Glutamatergic neuron (in vitro differentiated cells): ENCODE measurements at places on chromosomes 5 and 9. TPM values are rescaled to one million over a fixed set of nuclear protein-coding genes. Genes with fewer than 3 reads are reported as not detected.

The SLC6A3 gene
- 22.4 TPM for total RNA-seq

DNA sequence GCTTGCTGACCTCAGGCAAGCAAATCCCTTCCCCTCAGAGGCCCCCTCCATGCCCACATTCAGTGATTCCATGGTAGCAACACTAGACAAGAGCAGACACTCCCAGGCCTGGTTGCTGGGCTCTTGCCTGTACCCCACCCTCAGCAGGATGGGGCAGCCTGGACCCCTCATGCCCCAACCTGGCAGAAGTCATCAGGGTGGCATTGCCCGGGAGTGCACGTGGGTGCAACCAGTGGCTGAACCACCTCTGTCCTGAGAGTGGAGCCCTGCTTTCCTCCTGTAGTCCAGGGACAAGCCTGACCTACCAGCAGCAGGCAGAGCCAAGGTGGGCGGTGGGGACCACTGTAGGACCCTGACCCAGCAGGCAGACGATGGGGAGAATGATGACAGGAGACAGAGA, 65.8 kb upstream of the TBC1D2 start:
- no peak overlapping the region for H3K27ac ChIP-seq
- DNase-seq, result no peak
- peaks cover 30% of the 10 kb centered on the region for H3K27me3 ChIP-seq
- no peaks in the 10 kb centered on the region for H3K36me3 ChIP-seq
- H3K4me1 ChIP-seq, result peaks cover 37% of the 10 kb centered on the region

The SPATA31C1 gene
- total RNA-seq, result not detected

The UBAC1 gene
- total RNA-seq, result 48.4 TPM

DNA sequence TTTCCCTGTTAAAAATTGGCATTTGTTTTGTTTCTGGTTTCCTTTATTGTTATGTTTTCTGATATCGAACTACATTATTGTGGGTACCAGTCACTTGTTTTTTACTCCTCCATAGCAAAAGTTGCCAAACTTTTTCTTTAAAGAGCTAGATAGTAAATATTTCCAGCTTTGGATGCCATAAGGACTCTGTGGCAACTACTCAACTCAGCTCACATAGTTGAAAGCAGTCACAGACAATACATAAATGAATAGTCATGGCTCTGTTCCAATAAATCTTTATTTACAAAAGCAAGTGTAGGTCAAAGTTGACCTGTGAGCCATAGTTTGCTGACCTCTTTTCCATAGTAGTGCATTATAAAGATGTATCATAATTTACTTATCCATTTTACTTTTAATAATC, 305.0 kb downstream of the RASEF start:
- H3K4me1 ChIP-seq, result peaks cover 14% of the 10 kb centered on the region
- no peak for DNase-seq
- peaks cover 6% of the 10 kb centered on the region for H3K27me3 ChIP-seq
- H3K4me3 ChIP-seq, result no peak overlapping the region
- H3K27ac ChIP-seq, result no peak overlapping the region

DNA sequence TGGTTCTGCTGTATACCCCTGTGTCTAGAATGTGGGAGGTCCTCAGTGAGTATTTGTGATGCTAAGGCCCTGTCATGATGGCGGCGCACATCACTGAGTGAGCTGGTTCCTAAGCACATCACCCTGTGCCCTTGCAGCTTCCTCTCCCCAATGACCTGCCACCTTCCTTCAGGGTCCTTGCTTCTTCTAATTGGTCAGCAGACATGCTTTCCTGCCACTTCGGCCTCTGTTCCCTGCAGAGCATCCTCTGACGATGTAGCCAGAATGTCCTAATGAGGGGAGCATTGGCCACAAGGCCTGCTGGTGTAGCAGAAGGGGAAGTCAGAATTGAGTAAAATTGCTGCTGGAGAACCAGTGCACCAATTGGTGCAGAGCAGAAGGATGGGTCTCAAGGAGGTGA, 31.1 kb upstream of the ANGPTL2 start:
- no peak overlapping the region for H3K4me3 ChIP-seq
- H3K4me1 ChIP-seq, result peaks cover 8% of the 10 kb centered on the region
- no peak overlapping the region for H3K27ac ChIP-seq
- H3K36me3 ChIP-seq, result no peaks in the 10 kb centered on the region

DNA sequence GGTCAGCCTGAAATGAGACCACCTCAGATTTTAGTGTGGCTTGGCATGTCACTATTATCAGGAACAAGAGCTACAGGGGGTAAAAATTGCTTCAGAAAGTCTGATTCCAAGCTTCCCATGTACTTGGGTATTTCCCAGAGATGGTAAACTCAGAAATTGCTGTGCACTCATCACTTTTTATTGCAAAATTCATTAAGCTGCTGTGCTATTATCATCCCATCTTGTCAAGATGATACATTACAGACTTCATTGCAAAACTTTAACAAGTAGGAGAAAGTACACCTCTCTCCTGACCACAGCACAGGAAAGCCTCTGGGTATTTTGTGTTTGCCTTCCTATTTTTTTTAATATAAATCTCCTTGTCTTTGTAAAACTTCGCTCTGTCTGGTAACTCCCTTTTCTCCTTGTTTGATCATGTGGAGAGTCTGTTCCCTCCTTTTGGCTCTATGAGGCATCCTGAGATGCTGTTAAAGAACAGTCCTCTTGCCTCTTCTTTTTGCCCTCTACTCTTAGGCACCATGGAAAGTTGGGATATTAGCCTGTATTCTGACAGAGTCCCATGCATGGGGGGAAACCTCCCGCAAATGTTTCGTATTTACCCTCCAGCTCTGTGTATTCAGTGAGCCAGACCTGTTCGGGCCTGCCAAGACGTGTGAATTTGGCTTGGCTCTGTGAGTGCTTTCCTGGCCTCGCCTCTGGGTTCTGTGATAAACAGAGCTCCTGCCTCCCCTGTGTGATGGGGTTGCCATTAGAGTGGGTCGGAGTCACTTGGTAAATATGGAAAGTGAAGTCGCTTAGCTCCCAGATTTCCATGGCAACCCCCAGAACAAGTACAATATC, 260.7 kb downstream of the NR3C1 start:
- H3K36me3 ChIP-seq, result no peaks in the 10 kb centered on the region
- no peak for DNase-seq
- H3K4me1 ChIP-seq, result peaks cover 3% of the 10 kb centered on the region
- H3K4me3 ChIP-seq, result no peak overlapping the region
- H3K27me3 ChIP-seq, result no peaks in the 10 kb centered on the region

DNA sequence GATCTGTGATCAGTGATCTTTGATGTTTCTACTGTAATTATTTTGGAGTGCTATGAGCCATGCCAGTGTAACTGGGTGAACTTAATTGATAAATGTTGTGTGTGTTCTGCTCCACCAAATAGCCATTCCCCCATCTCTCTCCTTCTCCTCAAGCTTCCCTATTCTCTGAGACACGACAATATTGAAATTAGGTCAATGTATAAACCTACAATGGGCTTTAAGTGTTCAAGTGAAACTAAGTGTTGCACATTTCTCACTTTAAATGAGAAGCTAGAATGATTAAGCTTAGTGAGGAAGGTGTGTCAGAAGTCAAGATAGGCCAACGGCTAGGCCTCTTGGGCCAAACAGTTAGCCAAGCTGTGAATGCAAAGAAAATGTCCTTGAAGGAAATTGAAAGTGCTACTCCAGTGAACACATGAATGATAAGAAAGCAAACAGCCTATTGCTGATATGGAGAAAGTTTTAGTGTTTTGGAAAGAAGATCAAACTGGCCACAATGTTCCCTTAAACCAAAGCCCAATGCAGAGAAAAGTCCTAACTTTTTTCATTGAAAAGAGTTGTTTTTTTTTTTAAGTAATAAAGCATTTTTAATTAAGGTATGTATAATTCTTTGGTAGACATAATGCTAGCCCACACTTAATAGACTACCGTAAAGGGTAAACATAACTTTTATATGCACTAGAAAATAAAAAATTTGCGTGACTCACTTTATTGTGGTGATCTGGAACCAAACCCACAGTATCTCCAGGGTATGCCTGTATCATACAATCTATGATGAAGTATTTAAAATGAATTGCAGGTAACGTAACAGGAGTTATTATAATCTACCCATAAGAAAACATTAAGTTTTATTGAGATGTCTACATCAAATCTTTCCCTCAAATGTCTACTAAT, 42.5 kb upstream of the ALDH1A1 start:
- no peak overlapping the region for H3K27ac ChIP-seq
- no peaks in the 10 kb centered on the region for H3K36me3 ChIP-seq
- H3K27me3 ChIP-seq, result no peaks in the 10 kb centered on the region
- H3K4me3 ChIP-seq, result no peak overlapping the region
- H3K4me1 ChIP-seq, result no peaks in the 10 kb centered on the region

DNA sequence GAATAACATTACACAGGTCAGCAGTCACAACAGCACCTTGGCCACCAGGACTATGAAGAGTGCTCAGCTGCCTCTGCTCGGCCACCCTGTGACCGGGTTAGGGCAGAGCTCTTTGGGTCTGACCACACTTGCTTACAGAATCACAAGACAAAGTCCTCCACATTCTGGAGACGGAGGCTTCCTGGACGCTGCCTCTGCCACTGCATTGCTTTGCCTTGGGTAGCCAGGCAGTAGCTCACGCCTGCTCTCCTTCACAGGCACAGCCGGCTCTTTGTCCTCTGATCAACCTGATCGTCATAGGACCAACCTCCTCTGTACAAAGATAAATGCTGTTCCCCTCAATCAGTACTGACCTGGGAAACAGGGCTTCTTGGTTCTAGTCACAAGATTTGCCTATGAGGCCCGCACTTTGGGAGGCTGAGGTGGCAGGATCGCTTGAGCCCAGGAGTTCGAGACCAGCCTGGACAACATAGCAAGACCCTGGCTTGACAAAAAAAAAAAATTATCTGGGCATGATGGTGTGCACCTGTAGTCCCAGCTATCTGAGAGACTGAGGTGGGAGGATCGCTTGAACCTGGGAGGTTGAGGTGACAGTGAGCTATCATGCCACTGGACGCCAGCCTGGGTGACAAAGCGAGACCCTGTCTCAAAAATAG, 128.4 kb upstream of the IER5L start:
- peaks cover 5% of the 10 kb centered on the region for H3K27me3 ChIP-seq
- DNase-seq, result no peak
- no peak overlapping the region for H3K27ac ChIP-seq
- H3K4me3 ChIP-seq, result no peak overlapping the region

- no peaks in the 10 kb centered on the region for H3K4me1 ChIP-seq
- H3K36me3 ChIP-seq, result no peaks in the 10 kb centered on the region
- H3K27ac ChIP-seq, result no peak overlapping the region
- peak; percentile 33 for DNase-seq
- H3K27me3 ChIP-seq, result no peaks in the 10 kb centered on the region
Measured at GRCh38 chr5:56269216-56269927, 36.2 kb upstream of the ANKRD55 start.

- peaks cover 5% of the 10 kb centered on the region for H3K36me3 ChIP-seq
- peaks cover 6% of the 10 kb centered on the region for H3K4me1 ChIP-seq
- no peak overlapping the region for H3K4me3 ChIP-seq
- no peak overlapping the region for H3K27ac ChIP-seq
Measured at GRCh38 chr5:126348855-126349635, 74.2 kb upstream of the GRAMD2B start.

The KIF4B gene
- total RNA-seq, result not detected

- peaks cover 6% of the 10 kb centered on the region for H3K4me1 ChIP-seq
- no peak overlapping the region for H3K4me3 ChIP-seq
- no peak overlapping the region for H3K27ac ChIP-seq
- no peaks in the 10 kb centered on the region for H3K27me3 ChIP-seq
- no peak for DNase-seq
- H3K36me3 ChIP-seq, result no peaks in the 10 kb centered on the region
Measured at GRCh38 chr5:66818935-66819328, 222.7 kb downstream of the MAST4 start.

The IQGAP2 gene
- total RNA-seq, result 1.4 TPM

DNA sequence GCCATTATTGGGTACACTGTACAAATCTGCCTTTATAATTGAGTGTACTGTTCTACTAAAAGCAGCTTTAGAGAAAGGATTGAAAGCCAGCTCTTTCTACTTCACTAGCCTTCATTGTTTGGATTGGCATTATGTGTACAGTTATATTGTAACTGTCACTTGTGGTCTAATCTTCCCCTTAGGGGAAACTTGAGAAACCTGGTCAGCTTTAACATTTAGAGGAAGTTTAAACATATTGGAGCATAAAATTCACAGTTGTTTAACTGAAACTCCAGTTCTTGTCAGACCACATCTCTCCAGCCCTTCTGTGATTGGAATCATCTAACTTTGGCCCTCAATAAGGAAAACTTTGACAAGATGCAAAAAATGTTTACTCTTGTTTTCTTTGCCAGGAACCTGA, 24.6 kb downstream of the PIK3R1 start:
- no peak for DNase-seq
- H3K27ac ChIP-seq, result no peak overlapping the region
- peaks cover 29% of the 10 kb centered on the region for H3K4me1 ChIP-seq
- H3K27me3 ChIP-seq, result no peaks in the 10 kb centered on the region
- no peaks in the 10 kb centered on the region for H3K36me3 ChIP-seq

The COL27A1 gene
- 3.9 TPM for total RNA-seq

- peak; percentile 58 for DNase-seq
- H3K36me3 ChIP-seq, result peaks cover 6% of the 10 kb centered on the region
- H3K4me1 ChIP-seq, result peaks cover 33% of the 10 kb centered on the region
- H3K4me3 ChIP-seq, result peak within 1 kb of the TSS; percentile 91
- peaks cover 14% of the 10 kb centered on the region for H3K27me3 ChIP-seq
- H3K27ac ChIP-seq, result peak within 1 kb of the TSS; percentile 99
Measured at GRCh38 chr5:95822542-95823181, at the start of gene GLRX. Gene GLRX (minus strand): TSS chr5:95822726. CDS start chr5:95822662, 64 bp downstream.

The ADRB2 gene
- not detected for total RNA-seq

The SHISAL2B gene
- total RNA-seq, result not detected

The OR13C9 gene
- not detected for total RNA-seq
